ENCODE measurements at places on chromosomes 13 and 19.

- DNase-seq, result no peak
These were observed 64.3 kb downstream of the SPRY2 start for GRCh38 chr13:80276371-80277289.

DNA sequence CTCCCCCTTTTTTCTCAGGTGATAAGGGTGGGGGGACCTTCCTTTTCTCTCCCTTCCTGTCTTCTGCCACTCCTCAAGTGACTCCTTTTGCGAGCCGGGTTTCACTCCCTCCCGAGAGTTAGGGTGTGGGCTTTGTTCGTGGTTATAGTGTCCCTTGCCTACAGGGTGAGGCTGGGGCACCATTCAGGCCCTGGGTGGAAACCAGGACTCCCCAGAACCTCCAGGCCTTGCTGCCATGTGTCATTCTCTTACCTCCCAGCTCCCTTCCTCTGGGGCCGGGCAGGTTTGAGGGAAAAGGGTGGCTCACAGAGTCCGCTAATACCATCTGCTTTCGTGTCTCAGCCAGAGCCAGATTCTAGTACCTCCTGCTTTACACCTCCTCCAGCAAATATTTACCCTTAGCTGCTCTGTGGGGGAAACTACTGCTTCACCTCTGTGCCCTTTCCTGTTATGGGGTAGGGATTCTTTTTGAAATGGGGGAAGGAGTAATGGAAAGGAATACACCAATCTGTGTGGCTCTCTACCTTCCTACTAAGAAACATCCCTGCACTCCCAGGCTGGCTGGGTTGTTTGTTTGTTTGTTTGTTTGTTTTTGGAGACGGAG is 2.8 kb downstream of the ACTN4 start:
- DNase-seq, result no peak

DNA sequence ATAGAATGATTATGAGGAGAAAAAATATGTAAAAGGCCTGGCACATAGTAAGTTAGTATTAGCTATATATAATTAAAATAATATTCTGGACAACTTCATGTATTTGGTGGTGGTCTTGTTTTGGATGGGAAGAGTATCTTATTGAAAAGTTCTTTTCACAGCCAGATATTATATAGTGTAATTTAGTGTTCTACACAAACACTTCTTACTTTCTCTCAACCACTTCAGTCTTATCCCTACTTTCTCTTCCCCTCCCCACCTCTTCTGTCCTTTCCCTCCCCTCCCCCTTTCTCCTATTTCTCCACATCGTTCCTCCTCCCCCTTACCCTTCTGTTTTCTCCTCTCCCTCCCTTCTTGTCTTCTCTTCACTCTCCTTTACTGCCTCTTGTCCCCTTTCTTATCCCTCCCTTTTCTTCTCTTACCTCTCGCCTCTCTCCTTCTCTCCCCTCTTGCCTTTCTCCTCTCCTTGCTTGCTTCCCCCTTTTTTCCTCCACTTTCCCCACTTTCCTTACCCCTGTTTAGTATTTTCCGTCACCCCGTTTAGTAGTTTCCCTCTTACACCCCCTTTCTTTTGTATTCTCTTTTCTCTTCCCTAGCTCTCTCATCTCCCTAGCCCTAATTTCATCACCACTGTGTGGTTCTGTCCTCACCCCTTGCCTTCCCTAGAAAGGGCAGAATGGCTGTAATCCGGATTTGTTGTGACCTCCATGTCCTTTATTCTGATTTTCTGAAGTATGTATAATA is 107.2 kb upstream of the MLNR start:
- DNase-seq, result no peak

DNA sequence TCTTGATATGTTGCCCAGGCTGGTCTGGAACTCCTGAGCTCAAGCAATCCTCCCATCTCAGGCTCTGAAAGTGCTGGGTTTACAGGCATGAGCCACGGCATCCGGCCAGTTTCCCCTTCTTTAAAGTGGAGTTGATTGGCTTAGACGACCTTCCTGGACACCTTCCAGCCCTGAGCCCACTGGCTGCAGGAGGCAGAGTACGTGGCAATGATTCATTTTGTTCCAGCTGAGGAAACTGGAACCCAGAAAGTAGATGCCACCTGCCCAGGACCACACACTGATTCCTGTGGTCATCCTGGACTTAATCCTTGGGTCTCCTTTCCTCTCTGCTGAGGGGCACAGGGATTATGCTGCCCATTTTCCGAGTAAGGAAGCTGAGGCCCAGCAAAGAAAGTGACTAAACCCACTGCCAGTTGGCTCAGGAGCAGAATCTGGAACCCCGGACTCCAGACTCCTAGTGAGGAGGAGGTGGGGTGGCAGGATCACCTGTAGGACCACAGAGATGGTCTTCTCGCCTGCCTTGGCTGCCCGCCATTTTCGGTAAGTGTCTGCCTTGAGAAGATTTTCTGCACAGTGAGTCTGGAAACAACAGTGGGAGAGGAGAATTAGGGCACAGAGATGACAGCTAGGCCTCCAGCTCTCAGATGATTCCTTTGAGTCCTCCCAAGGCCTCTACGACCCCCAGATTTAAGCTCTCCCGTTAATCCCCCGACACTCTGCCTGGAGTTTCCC is 737 bp downstream of the XRCC1 start:
- no peak for DNase-seq

- DNase-seq, result no peak
These were observed 460.0 kb downstream of the FOXO1 start for GRCh38 chr13:40206241-40207000.

DNA sequence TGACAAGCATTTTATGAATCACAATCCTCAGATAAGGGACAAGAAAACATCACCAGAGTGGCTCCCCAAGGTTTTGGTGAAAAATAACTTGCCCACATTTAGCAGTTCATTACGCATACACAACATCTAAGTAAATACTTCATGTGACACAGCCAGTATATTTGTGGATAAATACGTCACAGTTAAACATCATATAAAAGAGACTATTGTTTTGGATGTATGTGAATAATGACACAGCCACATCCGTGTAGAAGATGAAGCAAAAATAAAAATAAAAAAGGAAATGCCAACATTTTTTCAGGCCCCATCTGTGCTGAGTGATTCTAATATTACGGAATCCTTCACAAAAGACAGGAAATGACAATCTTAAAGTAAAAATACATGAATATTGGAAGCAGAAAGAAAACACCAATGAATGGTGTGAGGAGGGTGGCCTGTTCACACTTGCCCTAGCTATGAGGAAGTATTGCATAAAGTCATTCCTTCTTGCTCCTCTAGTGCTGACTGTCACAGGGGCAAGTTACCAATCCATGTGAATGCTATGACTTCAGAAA is 457.1 kb downstream of the KLF12 start:
- DNase-seq, result no peak

DNA sequence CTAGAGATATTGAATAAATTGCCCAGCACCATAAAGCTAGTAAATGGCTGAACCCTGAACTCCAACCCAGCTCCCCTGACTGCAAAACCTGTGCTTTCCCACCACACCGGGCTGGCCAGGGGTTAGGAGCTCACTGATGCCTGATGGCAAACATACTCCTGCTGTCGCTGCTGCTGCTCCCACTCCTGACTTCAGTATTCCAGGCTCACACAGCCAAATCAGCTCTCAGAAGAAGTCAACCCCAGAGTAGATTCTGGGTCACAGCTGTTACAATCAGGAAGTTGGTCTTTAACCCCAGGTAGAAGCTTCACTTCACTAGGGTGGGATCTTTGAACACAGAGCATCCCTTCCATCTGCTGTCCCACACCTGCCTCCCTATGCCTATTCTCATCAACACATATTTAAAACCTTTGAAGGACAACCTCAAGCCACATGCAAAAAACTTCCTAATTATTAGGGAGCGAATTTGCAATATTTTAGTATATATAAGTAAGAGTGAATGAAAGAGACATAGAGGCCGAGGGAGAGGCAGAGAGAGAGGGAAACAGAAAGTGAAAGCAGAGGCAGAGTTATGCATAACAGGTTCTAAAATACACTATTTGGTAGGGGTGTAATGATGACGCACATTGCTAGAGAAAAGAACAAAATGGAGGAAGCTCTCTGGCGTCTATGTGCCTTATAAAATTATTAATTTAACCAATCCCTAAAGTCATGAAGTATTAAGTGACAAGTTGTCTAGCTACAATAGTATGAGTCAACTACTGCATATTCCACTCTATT is 99.4 kb upstream of the SERP2 start:
- no peak for DNase-seq

- no peak for DNase-seq
These were observed 358.3 kb downstream of the KLF5 start for GRCh38 chr13:73417012-73417615.

- no peak for DNase-seq
These were observed 40.3 kb downstream of the ZNF787 start for GRCh38 chr19:56080669-56081401.

- no peak for DNase-seq
These were observed 902.2 kb downstream of the GPC5 start for GRCh38 chr13:92300651-92301050.

- no peak for DNase-seq
These were observed 10.6 kb downstream of the CAPN12 start for GRCh38 chr19:38733493-38734175.

GRCh38 chr19:660793-661426 is 2.1 kb downstream of the RNF126 start:
- no peak for DNase-seq

- DNase-seq, result no peak
These were observed 68.4 kb upstream of the VSTM2B start for GRCh38 chr19:29457413-29457812.

DNA sequence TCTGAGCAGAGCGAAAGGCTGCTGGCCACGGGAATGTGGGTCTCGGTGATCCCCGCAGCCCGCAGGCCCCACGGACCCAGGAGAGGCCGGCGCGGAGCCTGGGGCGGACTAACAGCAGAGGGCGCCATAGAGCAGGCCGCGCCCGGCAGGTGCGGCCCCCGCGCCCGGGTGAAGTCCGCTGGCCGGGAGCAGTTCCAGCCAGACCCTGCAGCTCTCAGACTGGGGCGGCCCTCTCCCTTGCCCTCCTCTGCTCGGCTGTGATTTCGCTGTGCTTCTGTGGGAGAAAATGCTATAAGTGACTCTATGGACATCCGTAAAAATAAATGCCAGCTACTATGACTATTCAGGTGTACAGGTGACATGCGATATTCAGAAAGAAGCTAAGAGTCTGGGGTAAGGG is 37.7 kb downstream of the GSX1 start:
- DNase-seq, result no peak

GRCh38 chr13:111322001-111322915 is 1.8 kb downstream of the TEX29 start:
- DNase-seq, result no peak

DNA sequence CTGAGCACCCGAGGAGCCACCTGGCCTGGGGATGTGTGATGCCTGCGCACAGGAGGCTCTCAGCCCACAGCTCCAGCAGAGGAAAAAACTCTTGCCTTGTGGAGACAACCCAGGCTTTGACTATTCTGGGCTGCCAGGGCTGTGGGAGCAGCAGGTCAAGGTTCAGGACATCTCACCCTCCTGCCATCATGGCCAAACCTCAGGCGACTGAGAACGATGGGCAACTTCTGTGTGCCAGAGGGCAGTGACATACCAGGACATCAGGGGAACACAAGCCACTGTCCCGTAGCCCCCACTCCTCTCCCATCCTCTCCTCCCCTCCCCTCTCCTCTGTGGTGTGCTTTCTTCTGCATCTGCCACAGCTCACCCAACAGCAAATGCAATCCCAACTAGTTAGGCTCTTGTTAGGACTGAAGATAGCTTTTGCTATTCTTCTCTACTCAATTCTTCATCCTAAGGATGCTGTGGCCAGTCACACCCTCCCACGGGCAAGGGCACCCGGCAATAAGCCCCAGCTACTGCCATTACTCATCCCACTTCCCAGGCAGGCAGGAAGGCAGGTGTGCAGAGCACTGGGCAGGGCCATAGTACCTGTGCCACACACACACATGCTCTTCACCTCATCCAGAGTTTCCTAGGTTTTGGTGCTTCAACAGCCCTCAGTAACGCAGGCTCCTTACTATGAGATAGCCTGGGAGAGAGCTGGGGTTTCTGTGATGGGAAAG is 16.8 kb downstream of the ELL start:
- no peak for DNase-seq

- no peak for DNase-seq
These were observed 169.0 kb downstream of the TBC1D4 start for GRCh38 chr13:75312884-75313520.

DNA sequence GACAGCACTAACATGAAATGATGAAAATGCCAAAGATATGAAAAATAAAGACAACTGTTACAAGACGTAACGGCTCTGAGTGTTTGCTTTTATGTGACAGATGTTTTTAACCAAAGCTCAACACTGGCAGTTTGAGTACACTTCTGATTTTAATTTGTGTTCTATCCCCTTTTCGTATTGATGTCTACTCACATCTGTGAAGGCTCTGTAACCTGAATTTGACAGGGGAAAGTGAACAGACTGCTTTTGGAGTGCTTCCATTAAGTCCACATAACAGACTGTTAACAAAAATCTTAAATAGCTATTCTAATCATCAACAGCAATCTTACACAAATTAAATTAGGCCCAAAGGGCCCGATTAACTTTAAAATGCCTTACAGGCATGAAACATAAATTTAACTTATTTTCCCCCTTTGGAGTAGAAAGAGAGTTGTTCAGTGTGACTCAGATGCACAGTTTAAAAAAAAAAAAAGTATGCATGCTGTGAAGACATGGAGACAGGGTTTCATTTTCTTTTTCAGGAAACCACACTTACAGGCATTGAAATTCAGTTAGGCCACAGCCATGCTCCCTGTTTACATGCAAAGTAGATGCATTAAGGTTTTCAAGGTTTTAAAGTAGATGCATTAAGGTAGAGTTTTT is 16.3 kb upstream of the RNASEH2B start:
- DNase-seq, result no peak

GRCh38 chr13:28958018-28958417 is 137.9 kb downstream of the MTUS2 start:
- no peak for DNase-seq

- no peak for DNase-seq
These were observed 2.5 kb downstream of the TMEM259 start for GRCh38 chr19:1018393-1018792.

- no peak for DNase-seq
These were observed 120.2 kb downstream of the RXFP2 start for GRCh38 chr13:31859571-31859970.

- DNase-seq, result no peak
These were observed 24.9 kb downstream of the SIGLEC7 start for GRCh38 chr19:51166846-51167490.

GRCh38 chr19:1847348-1847683 is 967 bp downstream of the REXO1 start:
- no peak for DNase-seq

GRCh38 chr13:113283904-113284303 is 13.1 kb upstream of the LAMP1 start:
- DNase-seq, result no peak

- DNase-seq, result no peak
These were observed 7.1 kb upstream of the SAMD1 start for GRCh38 chr19:14097532-14098151.

Data from cortex of kidney (tissue), 1 donor.